ENCODE measurements at places on chromosomes 16 and 17.

DNA sequence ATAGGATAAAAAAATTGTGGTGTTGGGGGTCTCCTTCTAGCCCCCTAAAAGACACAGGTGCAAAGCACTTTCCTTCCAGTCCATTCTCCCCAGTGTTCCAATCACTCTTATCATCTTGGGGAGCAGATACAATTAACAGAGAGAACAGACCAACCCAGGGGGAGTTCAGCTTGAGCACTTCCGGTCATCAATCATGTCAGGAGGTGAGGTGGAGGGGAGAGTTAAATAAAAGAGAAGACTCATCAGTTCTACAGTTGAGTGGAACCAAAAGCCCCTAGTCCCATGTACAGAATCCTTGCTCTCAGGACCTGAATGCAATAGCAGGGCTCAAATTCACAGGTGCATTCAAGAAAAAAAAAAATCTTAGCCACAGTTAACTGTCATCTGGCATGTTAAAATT lies 122.3 kb downstream of the DYNLRB2 start:
- no peak for DNase-seq

- DNase-seq = peak; percentile 76
Measured at GRCh38 chr16:57041182-57042156, 50.9 kb upstream of the CPNE2 start.

DNA sequence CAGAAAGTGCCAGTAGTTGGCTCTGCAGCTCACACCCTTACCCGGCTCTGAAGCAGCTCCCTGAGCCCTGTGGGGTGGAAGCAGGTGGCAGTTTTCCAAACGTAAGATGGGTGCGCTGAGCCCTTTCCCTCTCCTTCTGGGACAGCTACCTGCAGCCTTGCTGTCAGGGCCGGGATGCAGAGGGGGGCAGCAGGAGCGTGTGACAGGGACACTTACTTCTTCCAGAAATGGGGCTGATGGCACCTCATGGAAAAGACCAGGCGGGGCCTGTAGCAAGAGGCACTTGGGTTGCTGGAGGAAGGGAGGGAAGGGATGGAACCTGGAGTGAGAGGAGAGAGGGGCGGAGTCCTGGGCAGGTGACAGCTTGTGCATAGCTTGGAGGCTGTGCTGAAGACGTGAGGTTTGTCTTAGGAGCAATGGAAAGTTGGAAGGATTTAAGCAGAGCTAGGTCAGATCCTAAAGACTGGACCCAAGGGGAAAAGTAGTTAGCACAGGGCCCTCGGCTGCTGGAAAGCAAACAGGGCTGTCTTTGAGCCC lies 216.8 kb upstream of the RPL38 start:
- no peak for DNase-seq

GRCh38 chr17:65037157-65037556 lies 19.4 kb downstream of the GNA13 start:
- DNase-seq = no peak

DNA sequence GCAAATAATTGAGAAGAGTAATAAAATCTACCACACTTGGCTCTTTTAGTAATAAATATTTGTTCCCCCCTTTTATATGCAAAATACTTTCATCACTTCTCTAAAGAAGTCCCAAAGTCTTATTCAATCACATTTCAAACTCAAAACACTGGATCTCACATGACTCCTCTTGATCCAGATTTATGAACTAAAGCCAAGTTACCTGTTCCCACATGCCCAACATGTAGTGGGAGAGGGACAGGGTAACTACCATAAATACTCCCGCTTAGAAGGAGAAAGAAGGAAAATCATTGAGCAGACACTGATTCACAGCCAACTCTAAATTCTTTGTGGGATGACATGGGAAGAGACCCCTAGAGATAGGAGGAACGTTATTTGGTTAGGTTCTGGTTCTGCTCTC lies 64.9 kb upstream of the PMFBP1 start:
- no peak for DNase-seq

DNA sequence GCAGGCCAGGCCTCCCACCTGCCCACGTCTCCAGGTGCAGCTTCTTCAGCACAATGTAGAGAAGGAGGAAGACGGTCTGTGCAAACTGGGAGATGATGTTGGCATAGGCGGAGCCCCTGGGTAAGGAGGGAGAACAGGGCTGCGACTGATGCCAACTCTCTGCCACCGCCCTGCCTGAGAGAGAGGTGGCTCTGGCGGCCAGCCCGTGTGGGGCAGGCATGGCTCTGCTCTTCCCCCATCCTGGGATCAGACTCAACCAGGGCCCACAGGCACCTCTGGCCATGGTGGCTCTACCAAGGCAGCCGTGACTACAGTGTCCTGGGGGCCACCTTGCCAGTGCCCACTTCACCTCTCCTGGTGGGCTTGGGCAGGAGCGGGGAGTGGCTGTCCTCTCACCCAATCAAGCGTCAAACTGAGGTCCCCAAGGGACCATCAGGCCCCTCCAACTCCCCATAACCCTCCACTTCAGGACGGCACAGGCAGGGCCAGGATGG lies 8.6 kb downstream of the SLC47A2 start:
- no peak for DNase-seq

All from activated T-helper 1 cell treated with anti-CD3 and anti-CD28 coated beads, Interleukin-2, amount 50 U/mL, for 16 hours (primary cell).